ENCODE measurements at places on chromosomes 2 and 18.

DNA sequence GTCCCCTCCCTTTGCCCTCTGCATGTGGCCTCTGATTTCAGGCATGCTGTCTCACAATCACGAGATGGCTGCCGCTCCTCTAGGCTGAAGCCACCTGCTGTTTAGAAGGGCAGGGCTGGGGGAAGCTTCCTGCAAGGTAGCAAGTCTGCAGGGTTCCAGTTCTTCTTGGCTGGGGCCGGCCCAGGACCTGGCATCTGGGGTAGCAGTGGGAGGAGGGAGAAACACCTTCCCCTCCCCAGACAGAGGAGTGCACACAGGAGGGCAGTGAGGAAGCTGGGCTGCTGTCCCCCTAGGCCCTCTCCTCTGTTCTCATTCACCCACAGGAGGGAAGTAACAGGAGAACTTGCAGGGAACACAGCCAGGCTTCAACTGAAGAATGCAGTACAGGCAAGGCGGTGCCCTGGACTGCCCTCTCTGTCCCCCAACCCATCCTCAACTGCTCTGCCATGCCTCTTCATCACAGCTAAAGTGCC is 345.9 kb upstream of the HS6ST1 start:
- DNase-seq, result no peak

- no peak for DNase-seq
These were observed 637.2 kb downstream of the DCDC2C start for GRCh38 chr2:4340536-4340935.

- no peak for DNase-seq
These were observed 1.8 kb upstream of the PDE11A start for GRCh38 chr2:178074123-178075005.

DNA sequence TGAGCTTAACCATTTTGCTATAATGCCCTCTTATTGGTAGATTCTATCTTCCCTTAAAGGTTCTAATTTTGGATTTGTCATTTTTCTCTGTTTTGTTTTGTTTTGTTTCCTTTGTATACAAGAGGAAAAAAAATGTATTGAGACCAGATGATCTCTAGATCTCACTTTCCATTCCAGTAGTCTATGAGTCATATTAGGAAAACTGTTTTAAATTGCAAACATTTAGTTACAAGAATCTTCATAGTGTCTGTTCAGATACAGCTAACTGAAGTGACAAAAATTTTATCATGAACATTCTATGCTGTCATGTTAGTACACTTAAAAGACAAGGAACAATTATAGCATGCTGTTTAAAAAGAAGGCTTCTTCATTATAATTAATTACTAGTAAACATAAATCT is 322.8 kb downstream of the LRRTM4 start:
- no peak for DNase-seq

- DNase-seq, result no peak
These were observed 18.4 kb downstream of the KCNG2 start for GRCh38 chr18:79816092-79816491.

GRCh38 chr18:9762526-9762925 is 54.4 kb downstream of the RAB31 start:
- no peak for DNase-seq

- DNase-seq, result no peak
These were observed 1132.4 kb upstream of the CDH2 start for GRCh38 chr18:29309366-29309765.
